ENCODE measurements at places on chromosomes 1 and 21.

- DNase-seq: no peak
Observed at GRCh38 chr1:181057079-181057478, 23.3 kb downstream of the MR1 start.

- DNase-seq: peak; percentile 73
Observed at GRCh38 chr1:231315887-231316286, 21.8 kb downstream of the EXOC8 start.

DNA sequence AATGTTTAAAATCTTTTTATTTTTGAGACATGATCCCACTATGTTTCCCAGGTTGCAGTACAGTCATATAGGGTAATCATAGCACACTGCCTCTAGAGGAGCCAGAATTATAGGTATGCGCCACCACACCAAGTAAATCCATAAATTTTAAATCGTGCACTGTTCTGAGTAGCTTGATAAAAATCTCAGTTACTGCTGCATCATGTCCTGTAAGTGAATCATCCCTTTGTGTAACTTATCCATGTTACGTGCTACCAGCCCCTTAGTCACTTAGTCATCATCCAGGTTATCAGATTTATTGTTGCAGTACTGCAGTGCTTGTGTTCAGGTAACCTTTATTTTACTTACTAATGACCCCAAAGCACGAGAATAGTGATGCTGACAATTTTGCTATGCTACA is 1770.9 kb downstream of the BRINP3 start:
- no peak for DNase-seq

GRCh38 chr1:224632381-224632871 is 16.3 kb downstream of the CNIH3 start:
- DNase-seq: no peak

DNA sequence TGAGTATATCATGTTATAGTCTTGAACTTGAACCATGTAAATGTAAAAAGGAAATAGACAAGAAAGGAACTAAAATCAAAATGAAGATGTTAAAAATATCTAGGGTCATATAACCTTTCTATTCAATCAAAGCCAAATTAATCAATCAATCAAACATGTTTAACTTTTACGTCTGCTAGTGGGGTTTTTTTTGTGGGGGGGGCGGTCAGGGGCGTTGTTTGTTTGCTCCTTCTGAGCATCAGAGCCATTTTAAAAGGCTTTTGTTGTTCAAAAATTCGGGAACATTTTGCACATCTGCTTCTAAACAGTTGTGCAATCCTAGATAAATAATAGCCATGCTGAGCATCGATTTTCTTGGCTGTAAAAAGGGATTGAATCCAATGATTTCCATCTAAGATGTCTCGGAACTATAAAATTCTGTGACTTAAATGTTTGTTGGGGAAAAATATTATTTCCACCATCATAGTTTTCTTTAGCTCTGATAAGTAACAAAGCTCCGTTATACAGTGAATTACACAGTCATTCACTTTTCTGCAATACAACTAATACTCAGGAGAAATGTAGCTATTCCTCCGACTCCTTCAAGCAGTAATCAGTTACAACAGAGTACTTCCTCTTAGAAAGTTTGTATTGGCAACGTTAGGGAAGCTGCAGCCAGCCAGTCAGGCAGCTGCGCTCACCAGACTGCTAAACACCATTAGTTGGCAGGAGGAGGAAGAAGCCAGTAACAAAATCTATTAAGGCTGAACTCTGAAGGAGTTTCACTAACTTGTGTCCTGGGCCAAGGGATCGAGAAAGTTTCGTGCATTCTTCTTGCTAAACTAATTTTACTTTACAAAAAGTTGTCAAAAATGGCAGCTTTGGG is 2.2 kb downstream of the SPATA6 start:
- peak; percentile 3 for DNase-seq

DNA sequence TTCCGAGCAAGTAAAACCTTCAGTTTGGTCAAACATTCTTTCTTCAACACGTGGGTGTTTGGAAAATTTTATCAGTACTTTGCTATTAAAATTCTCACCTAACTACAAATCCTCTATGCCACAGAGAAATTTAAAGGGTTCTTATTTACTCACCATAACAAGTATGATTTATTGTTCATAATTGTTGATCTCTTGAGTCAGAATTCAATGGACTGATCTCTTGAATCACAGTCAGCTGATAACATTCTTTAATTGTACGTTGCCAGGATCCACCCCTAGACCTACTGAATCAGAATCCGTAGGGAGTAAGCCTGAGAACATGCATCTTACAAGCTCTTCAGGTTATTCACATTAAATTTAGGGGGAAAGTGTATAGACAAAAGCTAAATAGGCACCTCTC is 51.2 kb downstream of the DIPK1A start:
- no peak for DNase-seq

DNA sequence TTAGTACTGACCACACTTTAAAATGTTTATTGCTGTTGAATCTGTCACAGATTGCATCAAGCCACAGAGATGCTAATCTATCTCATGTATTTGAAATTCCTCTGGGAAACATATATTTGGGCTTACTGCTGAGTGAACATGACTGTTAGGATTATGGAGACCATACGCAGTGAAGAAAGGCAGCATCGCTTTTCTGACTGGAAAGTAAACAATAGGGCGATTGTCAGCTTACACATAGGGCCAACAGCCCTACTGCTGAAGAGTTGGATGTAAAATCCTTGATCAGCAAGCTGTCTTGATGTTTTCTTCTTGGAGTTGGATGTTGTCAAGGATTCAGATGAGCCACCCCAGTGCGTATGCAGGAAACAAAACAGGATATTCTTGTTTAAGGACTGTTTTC is 368.7 kb upstream of the ADGRL2 start:
- peak; percentile 13 for DNase-seq
